ENCODE measurements at places on chromosomes 2 and 18.

GRCh38 chr2:181857483-181857882 is 34.0 kb upstream of the ITPRID2 start:
- H3K27ac ChIP-seq = no peak overlapping the region
- H3K4me3 ChIP-seq = no peak overlapping the region
- no peaks in the 10 kb centered on the region for H3K27me3 ChIP-seq
- no peaks in the 10 kb centered on the region for H3K4me1 ChIP-seq
- peak; percentile 12 for DNase-seq

DNA sequence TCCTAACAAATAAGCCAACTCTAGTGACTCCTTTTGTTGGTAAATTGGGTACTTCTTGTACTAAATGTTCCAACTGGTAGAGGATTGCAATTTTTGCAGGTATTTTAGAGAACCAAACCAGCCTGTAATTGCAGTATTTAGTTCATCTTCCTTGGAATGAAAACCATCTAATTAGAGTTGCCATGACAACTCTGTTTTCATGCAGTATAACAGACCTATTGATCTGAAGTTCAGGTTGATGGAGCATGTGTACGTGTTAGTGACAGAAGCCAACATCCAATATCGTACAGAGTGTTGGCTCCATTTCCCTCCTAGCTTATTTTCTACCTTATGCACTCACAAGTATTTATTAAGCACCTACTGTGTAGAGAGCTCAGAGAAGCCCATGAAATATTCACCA is 176.3 kb upstream of the FOSL2 start:
- no peaks in the 10 kb centered on the region for H3K36me3 ChIP-seq
- no peak for DNase-seq
- H3K4me3 ChIP-seq = no peak overlapping the region
- no peaks in the 10 kb centered on the region for H3K27me3 ChIP-seq
- H3K27ac ChIP-seq = no peak overlapping the region

GRCh38 chr2:10982931-10983701 is 71.4 kb downstream of the KCNF1 start:
- no peak overlapping the region for H3K27ac ChIP-seq
- peak overlapping the region; percentile 21 for H3K4me3 ChIP-seq
- no peaks in the 10 kb centered on the region for H3K27me3 ChIP-seq
- no peaks in the 10 kb centered on the region for H3K36me3 ChIP-seq
- peak; percentile 61 for DNase-seq

- H3K27ac ChIP-seq = no peak overlapping the region
- peak; percentile 76 for DNase-seq
- no peak overlapping the region for H3K4me3 ChIP-seq
- H3K36me3 ChIP-seq = no peaks in the 10 kb centered on the region
- H3K4me1 ChIP-seq = peaks cover 3% of the 10 kb centered on the region
Observed at GRCh38 chr18:67476585-67476984, 39.9 kb downstream of the DSEL start.

- no peaks in the 10 kb centered on the region for H3K4me1 ChIP-seq
- no peak overlapping the region for H3K27ac ChIP-seq
- H3K4me3 ChIP-seq = no peak overlapping the region
- H3K36me3 ChIP-seq = no peaks in the 10 kb centered on the region
Observed at GRCh38 chr2:10732924-10733565, 11.6 kb downstream of the ATP6V1C2 start.

Measured in fibroblast of lung (primary cell).